Upper lobe of right lung (tissue), 1 donor: ENCODE measurements at places on chromosomes 3 and 15. TPM values are rescaled to one million over a fixed set of nuclear protein-coding genes. Genes with fewer than 3 reads are reported as not detected.

Gene GNL3
- total RNA-seq, result 50.6 TPM

DNA sequence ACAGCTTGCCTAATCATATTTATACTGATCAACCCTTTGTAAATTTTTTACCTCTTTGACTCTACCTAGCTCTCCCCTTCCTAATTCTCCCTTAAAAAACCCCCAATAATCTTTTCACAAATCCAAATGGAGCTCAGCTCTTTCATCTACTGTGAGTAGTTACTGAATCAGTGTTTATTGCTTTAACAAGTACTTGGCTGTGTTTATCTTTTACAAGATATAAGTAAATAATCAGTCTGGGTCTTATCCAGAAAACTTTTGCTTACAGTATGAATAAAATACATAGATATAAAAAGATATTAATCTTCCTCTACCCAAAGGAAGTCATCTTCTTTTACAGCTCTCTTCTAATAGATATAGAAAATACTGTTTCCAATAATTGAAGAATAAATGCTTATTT, 366.4 kb downstream of the RAP2B start:
- DNase-seq, result no peak
- no peak overlapping the region for H3K27ac ChIP-seq
- H3K4me1 ChIP-seq, result no peaks in the 10 kb centered on the region
- H3K4me3 ChIP-seq, result no peak overlapping the region

DNA sequence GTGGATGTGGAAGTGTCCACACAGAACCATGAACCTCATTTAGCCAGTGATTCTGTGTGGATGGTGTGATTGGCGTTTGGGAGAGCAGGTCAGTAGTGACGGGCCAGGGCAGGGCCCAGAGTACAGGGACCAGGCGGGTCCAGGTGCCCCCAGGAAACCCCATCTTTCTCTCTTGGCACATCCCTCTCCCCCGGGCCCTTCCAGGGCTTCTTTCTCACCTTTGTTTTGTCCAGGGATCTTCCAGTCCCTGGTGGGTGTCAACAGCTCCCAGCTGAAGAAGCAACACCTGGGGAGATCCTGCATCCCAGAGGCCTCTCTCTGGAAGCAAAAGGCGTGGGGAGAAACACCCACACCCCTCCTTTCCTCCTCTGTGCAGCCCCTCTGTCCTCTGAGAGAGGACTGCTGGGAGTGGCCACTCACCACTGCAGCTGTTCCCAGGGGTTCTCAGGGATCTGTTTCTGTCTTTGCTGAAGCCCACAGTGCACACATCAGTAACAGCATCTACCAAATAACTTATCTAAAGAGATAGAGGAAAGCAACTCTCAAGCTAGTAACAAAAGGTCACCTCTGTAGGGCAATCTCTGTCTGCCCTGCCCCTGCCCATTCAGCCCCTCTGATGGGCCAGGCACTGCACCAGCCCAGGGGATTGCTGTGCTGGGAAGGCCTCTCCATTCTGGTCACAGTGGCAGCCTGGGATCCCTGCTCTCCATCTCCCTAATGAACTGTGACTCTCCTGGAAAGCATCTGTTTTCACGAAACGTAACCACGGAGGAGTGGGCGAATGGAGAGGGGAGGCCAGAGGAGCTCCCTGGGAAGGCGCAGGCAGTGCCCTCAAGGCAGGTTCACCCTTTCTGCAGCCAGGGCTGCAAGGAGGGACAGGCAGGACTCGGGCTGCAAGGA, 98.3 kb upstream of the ALDH1A3 start:
- no peaks in the 10 kb centered on the region for H3K4me1 ChIP-seq
- no peak overlapping the region for H3K27ac ChIP-seq
- no peaks in the 10 kb centered on the region for H3K27me3 ChIP-seq
- H3K36me3 ChIP-seq, result no peaks in the 10 kb centered on the region
- H3K4me3 ChIP-seq, result no peak overlapping the region
- peak; percentile 37 for DNase-seq

DNA sequence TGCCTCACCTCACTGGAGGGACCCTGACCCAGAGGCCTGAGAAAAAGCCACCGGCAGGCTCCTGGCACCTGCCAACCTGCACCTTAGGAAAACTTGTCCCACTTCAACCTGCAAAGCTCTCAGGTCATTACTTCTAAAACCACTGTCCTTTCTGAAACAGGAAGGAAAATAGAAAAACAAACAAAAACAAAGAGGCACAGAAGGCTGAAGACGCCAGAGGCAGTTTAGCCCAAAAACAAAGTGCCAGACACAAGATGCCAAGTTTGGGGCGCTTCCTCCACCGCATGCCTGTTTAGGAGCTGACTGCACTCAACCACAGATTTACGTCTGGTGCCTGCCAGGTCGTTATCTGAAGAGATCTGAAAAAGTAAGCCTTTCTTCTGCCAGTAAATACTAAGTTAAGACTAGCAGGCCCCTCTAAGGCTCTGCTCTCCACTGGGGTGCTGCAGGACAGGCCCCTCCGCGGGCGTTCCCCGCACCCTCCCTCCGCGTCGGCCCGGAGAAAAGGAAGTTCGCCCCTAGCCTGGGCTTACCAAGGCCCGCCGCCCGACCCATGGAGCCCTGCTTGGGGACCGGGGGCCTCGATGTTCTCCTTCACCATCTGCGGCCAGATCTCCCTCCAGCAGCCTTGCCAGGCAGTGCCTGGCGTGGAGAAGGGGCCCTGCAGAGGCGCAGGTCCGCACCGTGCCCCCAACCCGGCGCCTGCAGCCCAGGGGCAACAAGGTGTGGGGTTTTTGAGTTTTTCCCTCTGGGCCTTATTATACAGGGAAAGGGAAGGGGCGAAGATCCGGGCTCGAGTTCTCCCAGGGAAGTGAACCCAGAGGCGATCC, 1.3 kb downstream of the GOLGA8A start:
- H3K36me3 ChIP-seq, result no peaks in the 10 kb centered on the region
- H3K27me3 ChIP-seq, result no peaks in the 10 kb centered on the region
- peak overlapping the region; percentile 64 for H3K4me3 ChIP-seq
- no peak for DNase-seq
- peaks cover 6% of the 10 kb centered on the region for H3K4me1 ChIP-seq

DNA sequence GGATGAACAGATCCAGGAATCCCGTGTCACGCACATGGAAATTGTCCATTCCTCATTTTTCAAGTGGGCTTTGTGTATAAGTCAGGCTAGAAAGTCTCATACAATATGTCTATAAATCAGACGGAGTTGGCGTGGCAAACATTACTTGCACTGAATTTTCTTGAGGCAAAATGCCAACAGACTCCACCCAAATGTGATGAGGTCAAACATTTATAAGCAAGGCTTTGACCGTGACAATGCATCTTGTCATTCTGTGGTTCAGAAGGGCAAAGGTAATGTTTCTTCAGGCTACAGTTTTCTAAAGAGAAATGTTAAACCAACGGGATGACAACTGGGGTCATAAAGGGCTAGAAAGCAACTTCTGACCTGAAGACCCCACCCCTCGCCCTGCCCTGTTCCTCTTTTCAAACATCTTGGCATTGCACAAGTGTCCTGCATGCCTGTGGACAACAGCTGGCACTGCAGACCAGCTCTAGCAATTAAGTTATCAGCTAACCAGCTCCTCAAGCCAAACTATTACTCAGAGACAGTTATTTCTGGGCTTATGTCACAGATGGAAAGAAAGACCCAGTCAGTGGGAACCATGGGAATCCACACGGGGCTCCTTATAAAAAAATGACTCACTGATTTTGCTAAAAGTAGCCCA, 36.5 kb upstream of the SPTBN5 start:
- no peaks in the 10 kb centered on the region for H3K36me3 ChIP-seq
- H3K27me3 ChIP-seq, result no peaks in the 10 kb centered on the region
- DNase-seq, result peak; percentile 63
- peaks cover 87% of the 10 kb centered on the region for H3K4me1 ChIP-seq
- H3K4me3 ChIP-seq, result no peak overlapping the region
